ENCODE measurements at places on chromosomes 11 and 22.

DNA sequence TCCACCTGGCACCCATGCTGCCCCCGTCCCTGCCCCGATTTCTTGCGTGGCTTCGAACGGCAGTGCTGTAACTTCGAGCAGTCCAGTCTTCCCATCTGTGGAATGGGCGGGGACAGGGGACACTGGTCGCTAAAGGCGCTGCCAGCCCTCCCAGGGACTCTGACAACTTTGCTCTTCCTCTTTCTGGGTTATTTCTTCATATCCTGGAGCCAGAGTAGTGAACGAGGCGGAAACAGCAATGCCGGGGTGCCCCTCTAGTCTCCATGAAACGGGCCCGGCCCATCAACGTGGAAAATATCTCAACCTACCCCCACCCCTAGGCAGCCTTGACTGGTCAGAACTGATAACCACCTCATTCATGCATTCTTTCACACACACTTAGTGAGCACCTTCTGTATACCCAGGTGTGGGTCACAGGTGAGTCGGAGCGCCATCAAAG, 42.8 kb downstream of the TRIOBP start:
- DNase-seq = no peak

DNA sequence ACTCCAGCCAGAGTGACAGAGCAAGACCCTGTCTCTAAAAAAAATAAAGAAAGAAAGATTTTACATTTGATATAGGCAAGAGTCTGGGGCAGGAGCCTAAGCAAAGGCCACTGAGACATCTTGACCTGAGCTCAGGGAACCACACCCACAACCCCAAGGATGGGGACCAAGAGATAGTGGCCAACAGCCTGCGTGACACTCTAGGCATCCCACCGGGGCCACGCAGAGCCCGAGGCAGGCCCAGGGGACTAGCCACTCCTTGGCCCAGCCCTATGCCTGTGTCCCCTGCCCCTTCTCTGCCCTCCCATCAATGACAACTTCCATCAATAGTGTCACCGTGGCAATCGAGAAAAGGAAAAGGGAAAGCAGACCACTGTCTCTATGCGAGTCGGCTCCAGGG, 41.1 kb downstream of the MN1 start:
- no peak for DNase-seq

DNA sequence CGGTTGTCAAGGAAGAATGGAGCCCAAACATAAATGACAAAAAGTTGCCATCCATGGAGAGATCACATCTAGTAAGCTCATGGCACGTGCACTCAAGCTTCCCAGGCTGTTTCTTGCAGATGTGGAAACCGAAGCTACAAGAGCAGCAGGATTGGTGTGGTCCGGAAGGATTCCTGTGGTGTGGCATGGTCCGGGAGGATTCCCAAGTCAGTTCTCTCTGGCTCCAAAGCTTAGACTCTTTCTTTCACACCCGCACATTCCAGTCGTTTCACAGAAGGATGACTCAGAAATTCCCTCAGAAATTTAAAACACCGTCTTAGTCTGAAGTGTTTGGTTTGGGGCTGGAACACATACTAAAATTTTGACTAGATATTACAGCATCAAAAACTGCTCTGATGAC, 78.0 kb upstream of the DRD2 start:
- no peak for DNase-seq

- DNase-seq = no peak
Measured at GRCh38 chr22:28734393-28734792, 7.2 kb downstream of the CHEK2 start.

DNA sequence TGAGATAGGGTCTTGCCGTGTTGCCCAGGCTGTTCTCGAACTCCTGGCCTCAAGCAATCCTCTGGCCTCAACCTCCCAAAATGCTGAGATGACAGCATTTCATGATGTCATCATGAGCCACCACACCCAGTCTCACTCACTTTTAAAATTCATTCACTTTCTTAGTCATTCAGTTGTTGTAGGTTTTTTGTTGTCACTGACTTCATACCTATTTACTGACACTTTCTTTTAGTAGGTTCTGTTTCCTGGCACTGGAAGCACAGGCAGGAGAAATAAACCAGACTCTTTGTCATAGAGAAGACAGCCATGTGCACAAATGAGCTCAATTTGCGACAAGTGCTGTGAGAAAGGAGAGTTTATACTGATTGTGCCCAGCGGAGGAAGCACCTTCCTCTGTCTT, 10.5 kb downstream of the ART5 start:
- DNase-seq = no peak
